ENCODE measurements at places on chromosomes 13 and 19.

- DNase-seq = no peak
Observed at GRCh38 chr13:114286808-114287207, 5.4 kb downstream of the UPF3A start.

DNA sequence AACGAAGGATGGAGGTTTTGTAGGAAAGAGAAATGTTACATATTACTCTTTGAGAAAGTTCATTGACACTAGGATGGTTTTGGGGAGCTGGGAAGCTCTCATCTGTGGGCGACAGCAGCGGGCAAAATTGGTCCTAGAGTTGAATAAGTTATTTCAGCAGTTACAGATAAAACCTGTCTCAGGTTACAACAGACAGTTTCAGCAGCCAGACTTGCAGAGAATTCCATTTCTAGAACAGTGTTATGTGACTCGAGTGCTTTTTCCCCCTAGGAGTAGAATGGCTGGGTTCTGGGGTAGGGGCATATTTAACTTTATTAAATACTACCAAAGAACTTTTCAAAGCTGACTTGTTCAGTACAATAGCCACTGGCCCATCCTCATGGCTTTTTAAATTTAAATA lies 46.7 kb upstream of the UBL3 start:
- no peak for DNase-seq

DNA sequence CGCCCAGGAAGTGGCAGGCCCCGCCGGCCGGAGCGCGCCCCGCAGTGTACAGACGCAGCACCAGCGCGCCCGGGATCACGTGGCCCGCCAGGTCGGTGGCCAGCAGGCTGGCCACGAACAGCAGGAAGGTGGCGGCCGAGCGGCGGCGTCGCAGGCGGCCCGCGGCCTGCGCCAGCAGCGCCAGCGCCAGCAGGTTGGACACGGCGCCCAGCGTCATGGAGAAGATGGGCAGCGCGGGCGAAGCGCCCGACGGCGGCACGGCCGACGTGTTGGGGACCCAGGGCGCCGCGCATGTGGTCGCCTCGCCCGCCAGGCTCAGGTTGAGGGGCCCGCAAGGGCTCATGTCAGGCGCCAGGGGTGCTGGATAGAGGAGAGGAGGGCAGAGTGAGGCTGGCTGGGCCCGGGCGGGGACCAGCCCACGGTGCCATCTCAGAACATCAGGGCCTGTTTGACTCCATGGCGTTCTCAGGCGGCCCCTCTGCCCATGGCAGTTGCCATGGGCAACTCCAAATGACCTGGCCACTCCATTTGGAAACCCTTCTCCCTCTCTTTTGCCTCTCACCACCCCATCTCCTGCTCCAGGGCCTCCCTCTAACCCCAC lies 1.1 kb downstream of the PTGER1 start:
- no peak for DNase-seq

- DNase-seq = no peak
Observed at GRCh38 chr13:53778937-53779336, 750.3 kb downstream of the OLFM4 start.

GRCh38 chr13:68834375-68834774 lies 1273.3 kb upstream of the ATXN8OS start:
- DNase-seq = no peak

DNA sequence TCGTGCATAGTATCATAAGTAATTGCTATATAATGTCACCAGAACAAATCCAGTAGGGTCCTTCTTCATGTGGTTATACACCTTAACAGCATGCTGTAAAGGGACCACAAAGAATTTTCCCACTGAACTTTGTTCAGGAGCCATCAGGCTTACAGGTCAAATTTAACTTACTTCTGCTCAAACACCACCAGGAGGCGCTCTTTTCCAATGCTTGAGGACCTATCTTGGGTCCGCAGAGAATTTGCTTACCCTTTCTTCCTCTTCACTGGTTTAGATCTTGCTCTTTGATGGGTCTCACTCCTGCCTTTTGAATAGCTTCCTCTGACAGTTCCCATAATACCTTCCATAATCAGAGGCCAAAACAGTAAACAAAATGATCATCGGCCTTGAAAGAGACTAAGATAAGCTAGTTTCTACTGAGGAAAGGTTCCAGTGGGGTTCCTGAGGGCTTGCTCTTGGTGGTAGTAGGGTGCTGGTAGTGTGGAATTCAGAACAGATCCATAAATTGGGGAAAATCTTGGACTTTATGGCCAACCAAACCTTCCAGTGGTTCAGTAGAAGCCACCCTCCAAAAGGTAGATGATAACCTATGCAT lies 37.4 kb downstream of the SCGB2B2 start:
- DNase-seq = peak; percentile 71

DNA sequence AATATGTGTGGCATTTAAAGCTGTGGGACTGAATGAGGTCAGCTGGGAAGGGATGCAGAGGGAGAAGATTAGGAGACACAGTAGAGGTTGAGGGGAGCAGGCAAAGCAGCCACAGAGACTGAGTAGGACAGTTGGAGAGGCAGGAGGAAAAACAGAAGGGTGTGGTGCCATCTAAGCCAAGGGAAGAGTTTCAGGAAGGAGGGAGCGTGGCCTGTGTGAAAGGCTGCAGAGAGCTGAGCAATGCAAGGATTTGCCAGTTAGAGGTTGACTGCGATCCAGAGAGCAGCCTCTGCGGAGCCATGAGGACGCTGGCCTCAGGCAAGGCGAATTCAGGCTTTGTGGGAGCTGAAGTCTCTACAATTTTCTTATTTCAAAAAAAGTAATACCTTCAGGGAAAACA lies 28.9 kb downstream of the SOX21 start:
- no peak for DNase-seq

DNA sequence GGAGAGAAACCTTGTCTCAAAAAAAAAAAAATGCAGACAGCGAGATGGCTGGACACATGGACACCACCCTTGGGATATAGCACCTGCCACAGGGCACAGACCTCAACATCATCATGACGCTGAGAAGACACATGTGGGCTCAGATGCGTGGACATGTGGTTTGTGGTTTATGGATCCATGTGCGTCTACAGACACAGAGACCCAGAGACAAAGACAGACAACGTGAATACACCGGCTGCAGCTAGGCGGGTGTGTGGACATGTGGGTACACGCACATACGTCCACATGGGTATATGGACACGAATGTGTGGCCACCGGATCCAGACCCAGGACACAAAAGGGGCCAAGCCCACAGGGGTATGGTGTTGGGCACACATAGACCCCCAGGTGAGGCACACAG lies 1.3 kb downstream of the TNFSF14 start:
- DNase-seq = no peak

DNA sequence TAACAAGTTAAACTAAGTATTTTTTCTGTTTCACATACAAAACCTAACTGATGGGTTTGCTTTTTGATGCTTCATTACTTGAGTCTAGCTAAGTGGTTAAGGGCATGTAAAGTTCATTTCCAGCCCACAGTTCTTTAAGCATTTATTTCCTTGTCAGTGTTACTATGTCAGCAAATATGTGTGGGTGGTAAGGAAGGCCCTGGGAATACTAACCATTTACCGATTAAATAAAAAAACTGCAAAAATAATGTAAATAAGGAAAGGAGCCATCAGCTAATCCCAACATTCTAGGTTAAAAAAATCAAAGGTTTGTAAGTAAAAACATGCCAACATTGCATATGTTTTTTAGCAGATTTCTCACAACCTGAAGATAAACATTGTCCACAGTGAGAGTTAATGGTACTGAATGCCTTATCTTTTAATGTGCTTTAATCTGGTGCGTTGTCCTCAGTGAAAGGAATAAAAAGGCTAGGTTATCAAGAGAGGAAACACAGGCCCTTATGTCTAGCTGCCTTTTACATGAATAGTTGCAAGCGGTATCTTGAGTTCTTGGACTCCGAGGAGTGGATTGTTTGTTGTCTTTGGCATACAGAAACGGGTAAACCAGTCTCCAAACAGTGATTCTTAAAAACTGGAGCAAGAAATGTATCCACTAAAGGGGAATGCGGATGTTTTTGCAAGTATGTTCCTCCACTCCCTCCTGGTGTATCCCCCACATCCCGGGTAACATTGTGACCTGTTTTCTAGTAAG lies 949.6 kb upstream of the SLC10A2 start:
- DNase-seq = no peak

DNA sequence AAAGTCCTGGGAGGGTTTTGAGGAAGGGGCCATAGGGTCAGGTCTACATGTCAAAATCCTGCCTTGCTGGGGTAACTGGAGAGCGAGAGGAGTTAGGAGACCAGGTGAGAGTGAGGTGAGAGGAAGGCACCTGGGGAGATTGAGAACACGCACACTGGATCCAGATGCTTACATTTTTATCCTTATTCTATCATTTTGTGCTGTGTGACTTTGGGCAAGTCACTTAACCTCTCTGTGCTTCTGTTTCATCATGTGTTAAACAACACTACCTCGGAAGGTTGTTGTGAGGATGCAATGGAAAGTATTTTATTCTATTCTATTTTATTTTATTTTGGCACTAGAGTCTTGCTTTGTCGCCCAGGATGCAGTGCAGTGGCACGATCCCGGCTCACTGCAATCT lies 3.5 kb downstream of the C19orf81 start:
- no peak for DNase-seq

DNA sequence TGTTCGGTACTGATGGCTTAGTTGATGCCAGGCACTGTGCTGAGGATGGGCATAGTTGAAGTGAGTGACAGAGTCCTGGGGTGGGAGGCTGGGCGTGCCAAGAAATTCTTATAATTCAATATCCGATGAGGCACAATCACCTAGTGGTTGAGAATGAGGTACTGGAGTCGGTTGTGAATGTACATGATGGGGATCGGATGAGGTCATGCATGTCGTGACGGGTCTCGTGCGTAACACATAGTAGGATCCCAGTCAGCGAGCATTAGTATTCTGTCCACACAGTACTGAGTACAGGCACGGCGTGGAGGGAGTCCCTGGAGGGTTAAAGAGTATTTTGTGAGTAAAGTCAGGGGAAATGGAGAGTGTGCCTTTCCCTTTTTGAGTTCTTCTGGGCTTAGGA lies 2.8 kb downstream of the SAFB start:
- DNase-seq = no peak

DNA sequence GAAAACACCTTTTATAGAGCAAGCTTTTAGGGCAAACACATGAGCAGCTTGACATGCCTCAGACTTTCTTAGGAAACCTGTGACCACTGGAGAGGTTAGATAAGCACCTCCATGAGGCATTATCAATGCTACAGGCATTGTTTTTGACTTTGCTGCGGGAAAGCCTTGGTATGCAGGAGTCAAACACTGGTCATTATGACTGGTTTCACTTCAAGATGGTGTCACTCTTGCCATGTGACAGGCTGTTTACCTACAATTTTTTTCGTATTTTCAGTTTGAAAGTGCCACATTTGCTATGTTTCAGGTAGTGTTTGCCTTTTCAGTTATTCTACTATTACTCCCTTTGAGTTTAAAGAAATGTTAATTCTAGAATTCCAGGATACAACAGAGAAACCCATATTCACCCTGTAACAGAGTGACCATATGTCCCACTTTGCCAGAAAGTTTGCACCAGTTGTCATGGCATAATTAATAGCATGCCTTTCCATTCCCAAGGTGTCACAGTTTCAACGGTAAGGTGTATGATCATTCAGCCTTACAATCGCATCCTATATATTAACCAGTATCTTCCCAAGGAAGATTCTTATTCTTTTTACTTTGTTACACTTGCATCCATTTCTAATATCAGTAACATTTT lies 33.0 kb downstream of the USP12 start:
- DNase-seq = no peak

- DNase-seq = no peak
Observed at GRCh38 chr13:45454204-45454603, 10.5 kb upstream of the COG3 start.

DNA sequence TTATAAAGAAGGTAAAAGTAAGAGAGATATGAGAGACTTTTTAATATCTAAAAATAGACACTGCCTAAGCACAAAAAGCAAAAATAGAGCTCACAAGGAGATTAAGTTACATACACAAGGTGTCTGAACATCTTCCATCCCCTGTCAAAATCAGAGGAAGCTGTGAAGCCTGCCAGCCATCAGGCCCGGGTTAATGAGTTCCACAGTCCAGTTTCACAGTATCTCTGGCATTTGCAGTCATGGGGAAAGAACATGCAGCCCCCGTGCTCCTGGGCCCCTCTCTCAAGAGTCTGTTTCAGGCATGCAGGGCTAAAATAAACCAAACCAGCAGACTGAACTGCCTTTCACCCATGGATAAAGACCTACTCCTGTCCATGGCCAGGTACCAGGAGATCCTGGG lies 79.2 kb downstream of the TBC1D4 start:
- DNase-seq = no peak

All from activated T-cell treated with anti-CD3 and anti-CD28 coated beads for 4 hours (primary cell).